ENCODE measurements at places on chromosomes 2 and 18.

DNA sequence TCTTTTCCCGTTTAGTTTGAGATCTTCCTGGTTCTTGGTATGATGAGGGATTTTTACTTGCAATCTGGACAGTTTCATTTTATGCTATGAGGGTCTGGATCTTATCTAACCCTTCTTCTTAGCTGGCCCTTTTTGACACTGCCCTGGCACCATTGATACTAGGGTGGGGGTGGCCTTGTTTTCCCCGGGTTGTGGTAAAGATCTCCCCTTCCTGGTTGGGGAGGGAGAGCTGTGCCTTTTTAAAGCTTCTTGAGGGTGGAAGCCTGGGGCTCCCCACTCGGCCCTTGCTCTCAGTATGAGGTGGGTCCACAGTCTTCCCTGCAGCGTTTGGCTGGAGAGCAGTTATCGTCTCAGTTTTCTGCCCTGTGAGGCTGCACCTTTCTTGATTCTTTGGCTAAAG is 66.1 kb downstream of the ASB1 start:
- DNase-seq: no peak

GRCh38 chr2:184654945-184655344 is 56.6 kb downstream of the ZNF804A start:
- no peak for DNase-seq

GRCh38 chr2:147177071-147177857 is 667.6 kb upstream of the ACVR2A start:
- DNase-seq: no peak

- no peak for DNase-seq
Measured at GRCh38 chr2:233477548-233478433, 88.8 kb downstream of the USP40 start.

- DNase-seq: no peak
Measured at GRCh38 chr2:216222650-216223352, 113.7 kb downstream of the XRCC5 start.

DNA sequence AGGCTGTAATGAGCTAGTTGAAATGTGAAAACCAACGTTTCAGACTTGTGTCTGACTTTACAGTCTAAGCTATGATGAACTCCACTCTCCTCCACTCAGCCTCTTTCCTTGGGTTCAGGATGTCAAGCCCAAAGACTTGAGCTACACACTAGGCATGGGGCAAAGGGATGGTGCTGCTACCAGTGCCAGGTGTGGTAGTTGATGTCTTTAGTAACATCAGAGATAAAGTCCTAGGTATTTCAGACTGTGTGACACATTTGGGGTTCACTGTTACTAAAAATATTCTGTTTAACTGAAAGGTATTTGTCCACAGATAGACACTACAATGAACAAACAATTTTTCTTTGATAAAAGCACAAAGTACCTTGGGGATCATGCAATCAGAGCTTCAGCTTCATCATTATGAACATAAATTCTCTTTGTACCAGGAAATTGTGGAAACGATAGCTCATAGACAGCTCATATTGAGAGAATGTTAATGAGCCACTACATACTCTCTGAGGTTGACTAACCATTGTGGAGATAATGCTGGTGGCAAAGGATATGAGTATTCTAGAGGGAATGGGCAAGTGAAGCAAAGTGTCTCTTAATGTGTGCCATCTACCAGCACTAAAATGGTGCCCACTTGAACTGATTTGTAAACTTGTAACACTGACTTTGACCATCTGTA is 253.7 kb upstream of the THUMPD2 start:
- no peak for DNase-seq

DNA sequence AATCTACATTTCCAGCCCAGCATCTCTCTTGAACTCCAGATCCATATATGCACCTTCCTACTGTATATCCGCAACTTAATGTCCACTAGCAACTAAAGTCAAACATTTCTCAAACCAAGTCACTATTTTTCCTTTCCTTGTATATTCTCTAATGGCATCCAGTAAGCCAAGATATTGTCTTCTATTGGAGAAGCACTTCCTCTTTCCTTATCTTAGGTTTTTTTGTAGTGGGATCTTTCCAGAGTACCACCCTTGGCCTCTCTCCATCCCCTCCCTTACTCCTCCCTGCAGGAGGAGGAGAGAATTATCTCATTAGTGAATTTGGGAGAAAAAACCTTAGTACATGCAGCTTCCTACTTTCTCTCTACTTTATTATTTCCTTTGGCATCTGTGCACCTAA is 8.7 kb upstream of the DYNC1I2 start:
- no peak for DNase-seq

GRCh38 chr18:24982831-24983230 is 369.1 kb downstream of the ZNF521 start:
- DNase-seq: no peak

GRCh38 chr2:425243-425642 is 137.4 kb upstream of the ALKAL2 start:
- DNase-seq: no peak

DNA sequence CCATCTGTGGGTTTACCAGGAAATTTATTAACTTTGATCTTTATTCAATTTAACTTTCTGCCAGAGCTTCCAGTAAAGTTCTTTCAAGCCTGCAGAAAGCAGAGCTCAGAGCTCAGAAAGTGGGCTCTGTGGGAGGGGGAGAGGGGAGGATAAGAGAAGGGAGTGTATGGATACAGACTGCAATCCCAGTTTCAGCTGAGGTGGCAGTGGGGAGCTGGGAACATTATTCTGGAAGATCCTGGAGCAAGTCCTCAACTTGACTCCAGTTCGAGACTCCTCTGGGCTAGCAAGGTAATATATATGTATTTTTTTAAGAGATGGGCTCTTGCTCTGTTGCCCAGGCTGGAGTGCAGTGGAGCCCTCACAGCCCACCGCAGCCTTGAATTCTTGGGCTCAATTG is 108.9 kb upstream of the NABP1 start:
- no peak for DNase-seq

DNA sequence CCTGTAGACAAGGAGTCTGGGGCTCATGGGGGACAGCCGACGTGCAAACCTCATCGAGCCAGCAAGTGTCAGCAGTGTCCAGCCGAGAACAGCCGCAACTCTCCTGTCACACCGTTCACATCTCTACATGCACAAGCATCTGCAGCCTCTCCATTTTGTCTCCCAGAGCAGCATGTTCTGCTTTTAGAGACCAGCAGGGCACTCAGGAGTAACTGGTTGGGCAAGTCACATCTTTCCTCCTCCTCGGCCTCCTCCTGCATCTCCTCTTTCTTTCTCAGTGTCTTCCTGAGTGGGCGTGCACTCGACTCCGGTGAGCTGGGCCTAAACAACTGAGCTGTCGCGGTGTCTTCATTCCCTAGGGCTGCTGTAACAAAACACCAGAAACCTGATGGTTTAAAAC is 249.9 kb downstream of the SH3BP4 start:
- DNase-seq: no peak

Measured in posterior cingulate gyrus (tissue), 11 donors.